ENCODE measurements at places on chromosomes 1 and 21.
A peak's percentile ranks its signal among the peaks of the same experiment; 100 is the strongest.

GRCh38 chr1:18134324-18135046, 26.9 kb downstream of the IGSF21 start:
- DNase-seq: no peak

- DNase-seq: no peak
These were observed 12.0 kb upstream of the ETV3L start for GRCh38 chr1:157111396-157112165.

DNA sequence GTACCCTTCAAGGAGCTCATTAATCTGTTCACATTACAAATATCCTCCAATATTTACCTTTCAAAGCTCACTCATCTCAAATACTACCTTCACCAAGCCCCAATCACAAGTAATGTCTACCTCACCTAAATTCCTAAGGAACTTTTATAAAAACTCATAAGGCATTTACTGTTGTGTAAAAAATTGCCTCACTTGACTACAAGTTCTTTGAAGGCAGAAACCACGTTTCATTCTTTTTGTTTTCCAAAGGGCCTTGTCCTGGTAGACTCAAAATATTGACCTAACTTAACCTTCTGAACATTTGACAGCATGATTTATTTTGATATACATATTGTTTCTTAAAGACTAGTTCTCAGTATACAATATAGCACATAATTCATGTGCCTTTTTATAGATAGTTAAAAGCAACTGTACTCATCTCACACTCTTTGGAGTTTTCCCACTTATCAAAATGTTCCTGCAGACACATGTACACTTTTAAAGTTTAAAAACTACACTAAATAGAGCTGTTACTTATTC, 2.5 kb downstream of the USP33 start:
- no peak for DNase-seq

GRCh38 chr1:63739452-63739851, 34.4 kb upstream of the ROR1 start:
- DNase-seq: no peak

DNA sequence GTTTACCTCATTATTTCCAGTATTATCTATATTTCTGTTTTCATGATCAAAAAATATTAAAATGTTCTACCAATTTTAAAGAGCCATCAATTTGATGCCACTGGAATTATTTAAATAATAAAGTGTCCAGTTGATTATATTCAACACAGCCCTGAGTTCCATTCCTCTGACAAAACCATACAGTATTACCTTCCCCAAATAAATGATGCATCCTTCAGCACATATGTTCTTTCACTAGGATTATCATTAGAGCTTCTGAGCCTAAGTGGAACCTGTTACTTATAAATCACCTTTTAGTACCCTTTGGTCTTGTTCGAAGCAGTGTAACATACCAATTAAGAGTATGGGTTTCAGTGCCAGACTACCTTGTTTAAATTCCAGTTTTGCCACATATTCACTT, 17.3 kb upstream of the PLEKHO1 start:
- no peak for DNase-seq

- no peak for DNase-seq
These were observed 38.6 kb downstream of the CAPN9 start for GRCh38 chr1:230785636-230786384.

DNA sequence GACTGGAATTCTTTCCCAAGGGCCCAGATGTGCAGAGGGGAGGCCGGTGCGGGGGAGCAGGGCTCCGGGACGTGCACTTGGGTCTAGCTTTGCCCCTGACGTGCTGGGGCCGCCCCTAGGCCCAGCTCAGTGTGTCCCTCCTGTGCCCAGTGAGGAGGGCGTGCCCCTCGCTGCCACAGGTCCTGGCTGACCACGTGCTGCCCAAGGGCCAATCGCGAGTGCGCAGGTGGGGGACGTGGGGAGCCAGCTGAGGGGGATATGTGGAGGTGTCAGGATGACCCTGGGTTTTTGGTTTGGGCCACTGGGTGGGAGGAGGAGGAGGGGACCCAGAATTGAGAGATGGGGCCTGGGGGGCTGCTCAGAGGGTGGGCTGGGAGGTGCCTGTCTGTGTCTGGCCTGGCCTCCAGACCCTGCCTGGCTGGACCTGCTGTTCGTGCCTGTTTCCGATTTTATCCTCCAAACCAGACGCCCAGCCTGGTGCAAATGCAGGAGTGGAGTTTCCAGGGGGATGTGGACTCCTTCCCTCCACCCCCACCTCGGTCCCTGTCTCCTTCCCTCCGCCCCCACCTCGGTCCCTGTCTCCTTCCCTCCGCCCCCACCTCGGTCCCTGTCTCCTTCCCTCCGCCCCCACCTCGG, 6.1 kb upstream of the RNF223 start:
- DNase-seq: no peak

DNA sequence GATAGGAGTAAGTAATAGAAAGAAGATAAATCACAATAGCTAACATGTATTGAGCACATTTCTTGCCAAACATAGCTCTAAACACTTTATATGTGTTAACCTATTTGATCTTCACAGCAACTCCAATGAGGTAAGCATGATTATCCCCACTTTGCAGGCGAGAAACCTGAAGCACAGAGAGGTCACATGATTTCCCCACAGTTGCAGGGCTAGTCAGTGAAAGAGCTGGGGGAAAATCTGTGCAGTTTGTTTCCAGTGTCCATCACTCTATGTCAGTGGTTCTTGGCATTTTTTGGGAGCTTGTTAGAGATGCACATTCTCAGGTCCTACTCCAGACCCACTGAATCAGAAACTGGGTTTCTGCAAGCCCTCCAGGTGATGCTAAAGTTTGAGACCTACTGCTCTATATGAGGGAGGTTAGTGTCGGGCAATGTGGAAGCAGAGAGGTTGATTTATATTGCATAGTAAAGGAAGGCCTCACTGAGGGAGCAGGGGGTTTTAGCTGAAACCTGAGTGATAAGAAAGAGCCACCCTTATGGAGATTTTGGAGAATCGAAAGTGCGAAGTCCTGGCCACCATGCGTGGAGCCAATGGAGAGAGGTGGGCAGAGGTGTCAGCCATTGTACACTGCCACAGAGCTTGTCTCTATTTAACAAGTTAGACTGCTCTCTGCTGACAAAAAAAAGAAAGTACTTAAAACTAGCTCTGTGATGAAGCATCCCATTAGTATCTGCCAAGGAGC, 20.9 kb downstream of the MCOLN3 start:
- peak; percentile 15 for DNase-seq

DNA sequence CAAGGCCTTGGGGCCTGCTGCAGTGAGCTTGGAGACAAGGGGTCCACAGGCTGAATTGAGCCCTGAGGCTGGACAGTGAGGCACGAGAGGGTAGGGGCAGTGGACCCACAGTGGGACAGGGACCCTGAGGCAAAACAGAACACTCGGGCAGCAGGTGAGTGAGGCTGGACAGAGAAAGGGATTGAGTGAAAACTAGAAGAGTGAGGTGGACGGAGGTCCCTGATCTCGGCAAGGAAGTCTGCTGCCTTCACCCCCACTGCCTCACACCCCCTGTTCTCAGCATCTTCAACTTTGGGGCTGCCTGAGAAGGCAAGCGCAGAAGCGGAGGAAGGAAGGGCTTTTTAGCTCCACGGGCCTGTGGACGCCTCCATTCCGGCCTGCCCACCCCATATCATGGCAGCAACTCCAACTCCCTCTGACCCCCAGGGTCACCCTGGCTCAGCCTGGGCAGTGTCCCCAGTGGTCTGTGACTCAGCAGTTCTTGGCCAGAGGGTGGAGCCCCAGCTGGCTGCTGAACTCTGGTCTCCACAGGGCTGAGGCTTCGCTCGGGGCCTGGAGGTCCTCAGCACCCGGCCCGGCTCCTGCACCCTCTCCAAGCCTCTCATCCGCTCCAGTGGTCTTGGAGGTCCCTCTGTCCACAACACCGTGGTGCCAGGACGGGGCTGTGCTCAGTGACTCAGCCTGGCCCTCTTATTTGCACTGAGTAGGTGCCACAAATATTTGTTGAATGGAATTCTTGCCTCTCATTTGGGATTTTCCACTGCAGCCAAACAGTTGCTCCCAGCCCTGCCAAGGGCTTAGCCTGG, 60.0 kb upstream of the EPS8L3 start:
- DNase-seq: peak; percentile 56

DNA sequence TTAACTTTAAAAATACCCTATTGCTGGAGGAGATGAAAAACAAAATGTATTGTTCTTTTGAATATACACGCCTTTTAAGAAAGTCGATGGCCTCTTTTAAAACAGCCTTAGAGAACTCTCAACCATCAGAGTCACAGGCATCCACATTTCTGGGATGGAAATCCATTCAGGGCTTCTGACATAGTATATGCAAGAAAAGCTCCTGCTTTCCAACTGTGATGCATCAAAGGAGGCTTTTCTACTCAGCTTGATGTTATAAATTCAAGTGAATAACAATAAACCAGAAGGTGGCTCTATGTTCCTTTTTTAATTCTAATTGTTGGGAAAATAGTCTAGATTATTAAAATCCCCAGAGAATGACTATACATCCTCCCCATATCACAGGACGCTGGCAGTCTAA, 398.8 kb upstream of the CXADR start:
- no peak for DNase-seq

DNA sequence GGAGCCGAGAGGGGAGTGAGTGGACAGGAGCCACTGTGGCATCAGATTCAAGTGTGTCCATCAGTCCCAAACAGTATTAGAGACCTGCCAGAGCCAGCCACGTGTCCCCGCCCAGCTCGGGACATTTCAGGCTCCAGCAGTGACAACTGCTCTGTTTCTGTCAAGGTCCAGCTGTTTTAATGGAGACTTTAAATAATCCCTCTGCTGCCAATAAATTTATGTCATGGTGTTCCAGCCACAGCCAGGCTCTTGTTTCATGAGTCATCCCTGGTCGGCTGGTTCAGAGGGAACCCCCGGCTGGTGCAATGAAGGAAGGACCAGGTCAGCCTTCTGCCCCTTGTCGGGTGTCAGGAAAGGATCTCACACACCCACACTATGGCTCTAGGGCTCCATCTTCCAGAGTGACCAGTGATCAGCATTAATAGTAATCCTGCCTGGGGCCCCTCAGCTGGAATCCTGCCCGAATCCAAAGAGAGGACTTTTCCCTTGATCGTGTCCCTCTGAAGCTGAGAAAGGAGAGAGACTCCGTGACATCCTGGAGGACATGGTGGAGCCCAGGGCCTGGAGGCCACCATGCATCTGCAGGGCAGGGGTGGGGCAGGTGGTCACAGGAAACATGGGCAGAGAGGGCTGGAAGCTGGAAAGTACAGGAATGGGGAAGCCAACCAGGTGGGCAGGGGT, 197.3 kb downstream of the MATN1 start:
- peak; percentile 75 for DNase-seq

DNA sequence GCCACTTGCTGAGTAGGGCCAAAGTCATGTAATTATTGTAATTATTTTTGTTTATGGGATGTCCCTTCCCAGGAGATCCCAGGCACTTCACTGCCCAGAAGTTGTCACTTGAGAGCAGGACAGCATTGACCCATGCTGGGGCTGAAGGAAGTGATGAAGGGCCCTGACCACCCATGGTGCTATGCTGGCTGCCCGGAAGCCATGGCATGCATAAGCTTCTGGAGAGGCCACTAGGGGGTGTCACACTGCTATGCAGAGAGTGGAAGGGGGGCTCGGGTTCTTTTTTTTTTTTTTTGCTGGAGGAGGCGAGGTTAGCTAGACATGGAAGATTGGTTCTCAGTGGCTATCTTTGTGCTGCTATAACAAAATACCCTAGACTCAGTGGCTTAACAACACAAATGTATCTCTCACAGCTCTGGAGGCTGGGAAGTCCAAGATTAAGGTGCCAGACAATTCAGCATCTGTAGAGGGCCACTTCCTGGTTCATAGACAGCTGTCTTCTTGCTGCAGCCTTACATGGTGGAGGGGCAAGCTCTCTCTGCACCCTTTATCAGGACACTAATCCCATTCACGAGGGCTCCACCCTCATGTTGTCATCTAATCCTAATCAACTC, 84.9 kb downstream of the CNIH3 start:
- DNase-seq: no peak

GRCh38 chr1:9418851-9419250, 120.4 kb upstream of the SLC25A33 start:
- no peak for DNase-seq

- no peak for DNase-seq
These were observed 74.9 kb downstream of the PUM1 start for GRCh38 chr1:30990591-30990990.

DNA sequence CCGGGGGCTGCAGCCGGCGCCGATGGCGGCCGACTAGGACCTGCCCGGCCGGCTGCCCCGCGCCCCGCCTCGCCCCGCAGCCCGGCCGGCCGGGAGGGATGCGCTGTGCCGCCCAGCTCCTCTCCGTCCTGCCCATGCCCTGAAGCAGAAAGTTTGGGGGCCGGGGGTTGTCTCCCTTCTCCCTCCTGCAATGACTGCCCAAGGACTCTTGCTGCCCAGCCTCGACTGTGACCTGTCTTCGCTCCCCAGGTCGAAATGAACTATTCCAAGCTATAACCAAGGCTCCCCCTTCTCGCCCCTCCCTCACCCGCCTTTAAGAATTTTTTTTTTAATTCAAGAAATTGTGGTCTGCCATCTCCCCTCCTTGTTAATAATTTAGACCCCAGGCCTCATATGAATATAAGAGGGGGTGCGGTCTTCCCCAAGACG, 361 bp downstream of the TMCC2 start:
- no peak for DNase-seq

GRCh38 chr1:229846351-229846750, 220.3 kb downstream of the URB2 start:
- no peak for DNase-seq

Measured in suppressor macrophage treated with lipopolysaccharide for 1 hour (primary cell).